ENCODE measurements at places on chromosomes 11 and 22.

GRCh38 chr11:110526323-110526722, 96.6 kb downstream of the FDX1 start:
- peak; percentile 84 for DNase-seq

DNA sequence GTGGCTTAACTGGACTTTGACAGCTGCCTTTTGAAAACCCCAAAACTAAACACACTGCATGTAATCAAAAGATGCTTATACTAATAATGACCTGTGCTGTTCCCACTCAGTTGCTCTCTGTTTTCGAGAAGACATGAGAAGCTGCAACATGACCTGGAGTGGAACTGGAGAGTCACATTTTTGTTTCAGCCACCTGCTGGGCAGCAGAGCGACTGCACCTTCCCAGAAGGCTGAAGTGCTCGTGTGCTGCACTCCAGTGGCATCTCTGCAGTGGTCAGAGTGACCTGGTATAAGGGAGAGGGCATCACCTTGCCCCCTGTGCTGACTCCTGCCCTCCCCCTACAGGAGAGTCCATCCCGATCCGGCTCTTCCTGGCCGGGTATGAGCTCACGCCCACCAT, 8.6 kb downstream of the THYN1 start:
- no peak for DNase-seq

GRCh38 chr11:9040410-9040809, 36.6 kb upstream of the NRIP3 start:
- no peak for DNase-seq

DNA sequence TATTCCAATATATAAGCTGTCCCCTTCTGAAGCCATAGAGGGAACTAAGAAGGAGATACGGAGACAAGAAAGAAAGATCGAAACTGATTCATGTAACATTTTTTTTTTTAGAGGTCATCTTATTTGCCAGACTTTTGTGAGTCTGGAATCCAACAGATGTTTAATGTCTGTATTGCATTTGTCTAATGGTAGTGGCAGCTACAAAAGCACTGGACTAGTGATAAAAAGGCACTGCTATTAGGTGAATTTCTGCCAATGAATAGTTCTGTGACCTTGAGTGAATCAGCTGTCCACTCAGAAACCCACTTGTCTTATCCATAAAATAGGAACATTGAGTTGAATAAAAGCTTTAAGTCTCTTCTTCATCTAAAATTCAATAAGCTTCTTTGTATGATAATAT, 25.8 kb upstream of the LUZP2 start:
- DNase-seq, result no peak

DNA sequence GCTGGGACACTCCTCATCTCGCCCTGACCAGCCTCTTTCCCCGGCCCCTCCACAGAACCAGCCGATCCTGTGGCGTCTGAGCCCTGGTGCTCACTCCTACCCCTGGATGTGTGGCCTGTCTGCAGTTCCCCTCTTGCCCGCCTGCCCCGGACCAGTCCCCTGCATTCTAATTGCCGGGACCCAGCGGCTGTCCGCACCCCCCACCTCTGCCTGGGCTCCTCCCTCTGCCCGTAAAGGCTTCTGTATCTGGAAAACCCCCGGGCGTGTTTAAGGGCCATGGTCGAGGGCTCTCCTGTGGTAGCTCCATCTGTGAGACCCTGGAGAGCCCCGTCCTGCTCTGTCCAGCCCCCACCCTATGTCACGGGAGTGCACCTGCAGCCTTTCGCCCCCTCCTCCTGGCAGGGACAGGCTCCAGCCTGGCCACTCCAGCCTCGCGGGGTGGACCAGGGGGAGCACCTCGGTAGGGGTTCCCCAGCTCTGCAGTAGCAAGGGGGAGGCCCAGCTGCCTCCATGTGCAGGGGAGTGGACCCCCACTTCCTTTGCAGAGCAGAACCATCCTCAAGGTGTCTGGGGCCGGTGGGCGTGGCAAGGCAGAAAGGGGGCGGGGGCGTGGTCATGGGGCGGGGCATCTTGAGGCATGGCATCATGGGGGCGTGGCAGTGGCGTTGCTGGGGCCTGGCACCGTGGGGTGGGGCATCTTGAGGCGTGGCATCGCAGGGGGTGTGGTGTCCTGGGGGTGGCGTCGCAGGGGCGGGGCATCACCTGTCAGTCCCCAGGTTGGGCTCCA, 430.4 kb downstream of the TBC1D22A start:
- no peak for DNase-seq

- no peak for DNase-seq
These were observed 393.9 kb downstream of the GUCY1A2 start for GRCh38 chr11:106624377-106624776.

GRCh38 chr22:32985899-32986765, 72.0 kb downstream of the SYN3 start:
- peak; percentile 72 for DNase-seq

GRCh38 chr11:27201454-27202302, 161.1 kb downstream of the BBOX1 start:
- peak; percentile 96 for DNase-seq

DNA sequence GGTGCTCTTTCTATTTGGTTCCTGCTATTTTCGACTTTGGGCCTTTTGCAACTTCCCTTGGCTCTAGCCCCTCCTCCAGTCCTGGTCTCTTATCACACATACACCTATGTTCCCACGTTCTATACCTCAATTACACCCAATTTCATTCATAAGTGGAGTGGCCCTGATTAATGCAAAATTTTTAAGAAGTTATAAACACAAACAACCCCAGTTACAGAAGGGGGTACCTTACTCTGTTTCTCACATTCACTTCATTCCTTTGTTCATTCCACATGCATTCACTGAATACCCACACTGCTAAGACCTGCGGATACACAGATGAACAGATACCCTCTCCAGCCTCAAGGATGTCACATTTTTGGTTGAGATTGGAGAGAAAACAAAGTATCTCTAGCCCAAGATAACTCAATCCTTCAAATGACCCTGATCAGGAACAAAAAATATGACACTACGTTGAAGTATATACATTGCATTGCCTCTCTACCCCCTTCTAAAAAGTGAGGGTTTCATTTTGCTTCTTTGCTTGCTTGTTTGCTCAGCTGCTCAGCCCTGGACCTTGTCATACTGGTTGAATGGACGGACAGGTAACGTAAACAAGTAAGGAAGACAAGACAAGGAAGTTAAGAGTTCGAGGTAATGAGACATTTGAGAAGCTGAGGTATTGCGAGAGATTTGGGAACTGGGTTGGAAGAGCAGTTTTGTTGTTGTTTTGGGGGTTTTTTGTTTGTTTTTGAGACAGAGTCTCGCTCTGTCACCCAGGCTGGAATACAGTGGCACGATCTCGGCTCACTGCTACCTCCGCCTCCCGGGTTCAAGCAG, 3.6 kb upstream of the VPS37C start:
- DNase-seq, result peak; percentile 66

DNA sequence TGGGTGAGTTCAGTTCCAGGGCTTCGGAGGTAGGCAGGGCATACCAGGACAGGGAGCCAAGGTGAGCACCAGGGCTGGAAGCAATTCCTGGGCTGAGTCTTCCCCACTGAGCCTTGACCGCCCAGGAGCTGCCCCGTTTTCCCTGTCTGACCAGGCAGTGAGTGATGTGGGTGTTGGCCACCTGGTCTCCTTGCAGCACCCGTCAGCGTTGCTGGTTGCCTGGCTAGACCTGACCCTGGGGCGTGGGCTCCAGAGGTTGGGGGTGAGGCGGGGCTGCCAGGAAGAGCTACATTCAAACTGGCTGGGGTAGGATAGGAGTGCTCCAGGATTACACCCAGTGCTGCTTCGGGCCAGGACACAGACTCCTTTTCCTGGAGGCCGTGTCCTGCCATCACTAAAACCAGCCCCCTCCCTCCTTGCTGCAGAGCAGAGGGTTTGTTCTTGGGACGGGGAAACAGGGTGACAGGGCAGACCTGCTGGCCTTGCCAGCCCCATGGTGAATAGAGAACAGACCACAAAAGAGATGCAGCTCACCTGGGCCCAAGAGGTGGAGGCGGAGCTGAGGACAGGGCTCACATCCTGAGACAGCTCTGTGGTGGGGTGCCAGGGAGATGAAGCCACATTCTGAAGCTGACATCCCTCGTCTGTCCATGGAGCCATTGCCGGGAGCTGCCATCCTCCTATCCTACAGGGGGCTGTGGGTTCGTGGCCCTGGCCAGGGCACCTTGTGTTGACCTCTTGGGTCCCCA, 14.2 kb downstream of the INCENP start:
- DNase-seq, result no peak

DNA sequence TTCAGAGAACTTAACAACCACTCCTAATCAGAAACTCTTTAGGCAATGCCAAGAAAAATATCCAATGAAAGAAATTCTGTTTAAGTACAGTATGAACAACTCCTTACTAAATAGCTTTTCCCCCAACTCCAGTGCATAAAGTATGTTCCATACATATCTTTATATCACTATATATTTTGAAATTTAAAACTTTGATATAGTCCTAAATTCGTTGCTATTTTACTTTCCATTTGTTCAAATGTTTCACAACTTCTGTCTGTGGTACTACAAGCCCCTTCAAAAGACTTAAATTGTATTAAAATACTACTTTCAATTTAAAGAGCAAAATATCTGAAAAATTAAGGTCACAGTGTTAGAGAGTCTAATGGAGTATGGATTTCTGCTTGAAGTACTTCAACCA, 52.6 kb downstream of the STK33 start:
- no peak for DNase-seq

All from NCI-H1092 treated with DMSO at 0.1 percent for 48 hours (cell line).